Dermis blood vessel endothelial cell (primary cell): ENCODE measurements at places on chromosomes 13 and 19. TPM values are rescaled to one million over a fixed set of nuclear protein-coding genes. Genes with fewer than 3 reads are reported as not detected.
A peak's percentile ranks its signal among the peaks of the same experiment; 100 is the strongest.

The TNNT1 gene
- 0.60 and 1.7 TPM in 2 replicates for total RNA-seq

- no peak for DNase-seq
Measured at GRCh38 chr13:40600149-40600751, 66.2 kb downstream of the FOXO1 start.

DNA sequence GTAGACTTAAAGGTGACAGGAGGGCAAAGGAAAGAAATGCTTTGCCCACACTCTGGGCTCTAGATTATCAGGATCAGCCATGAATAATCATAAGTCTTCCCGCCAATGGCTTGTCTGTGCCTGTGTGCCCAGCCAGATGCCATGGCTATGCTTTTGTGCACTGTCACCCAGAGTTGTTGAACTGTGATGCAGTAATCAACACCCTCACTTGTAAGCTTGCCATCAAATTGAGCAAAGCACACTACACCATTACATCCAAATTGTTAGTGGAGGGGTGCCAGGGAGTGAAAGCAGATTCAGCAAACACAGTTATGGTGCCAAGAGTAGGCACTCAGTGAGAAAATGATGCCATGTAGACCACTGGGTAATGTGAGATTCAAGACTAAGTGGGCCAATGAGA lies 845.3 kb upstream of the MIR17HG start:
- no peak for DNase-seq

GRCh38 chr19:5838353-5839064 lies 993 bp downstream of the FUT6 start:
- no peak for DNase-seq

- DNase-seq = no peak
Measured at GRCh38 chr19:17329366-17330261, 5.0 kb downstream of the ANO8 start.

The SRRM5 gene
- total RNA-seq = 0.05 and 0.17 TPM in 2 replicates

DNA sequence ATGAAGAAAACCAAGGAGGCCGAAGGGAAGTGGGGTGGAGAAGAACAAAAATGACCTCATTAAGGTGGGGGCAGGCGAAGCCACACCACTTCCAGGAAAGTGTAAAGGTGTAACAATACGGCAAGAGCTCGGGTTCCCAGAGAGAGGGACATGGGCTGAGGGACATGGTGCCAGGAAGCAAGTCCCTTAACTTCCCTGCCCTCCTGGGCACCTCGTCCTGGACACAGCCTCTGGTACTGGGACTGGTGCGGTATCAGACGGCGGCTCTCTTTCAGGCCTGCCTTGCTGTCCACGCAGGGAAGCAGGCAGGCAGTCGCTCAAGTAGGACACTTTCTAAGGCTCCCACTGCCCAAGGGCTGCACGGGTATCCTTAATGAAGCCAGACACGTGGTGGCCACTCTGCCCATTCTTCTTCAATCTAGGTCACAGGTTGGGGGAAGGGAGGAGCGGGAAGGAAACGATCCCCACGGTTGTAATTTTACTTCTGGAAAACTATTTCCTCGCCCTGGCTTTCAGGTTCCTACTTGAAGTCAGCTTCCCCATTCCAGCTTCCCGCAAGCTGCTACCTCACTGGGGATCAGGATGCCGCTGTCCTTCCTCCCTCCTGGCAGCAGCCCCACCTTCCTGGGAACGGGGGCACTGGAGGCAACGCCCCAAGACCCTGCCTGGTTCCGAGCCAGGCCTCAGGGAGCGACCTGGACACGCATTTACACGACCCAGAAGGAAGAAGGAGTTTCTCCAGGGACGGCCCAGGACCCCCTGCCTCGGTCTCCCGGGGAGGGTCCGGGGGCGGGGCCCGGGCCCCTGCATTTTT lies 1.2 kb downstream of the AP3D1 start:
- DNase-seq = peak; percentile 53

DNA sequence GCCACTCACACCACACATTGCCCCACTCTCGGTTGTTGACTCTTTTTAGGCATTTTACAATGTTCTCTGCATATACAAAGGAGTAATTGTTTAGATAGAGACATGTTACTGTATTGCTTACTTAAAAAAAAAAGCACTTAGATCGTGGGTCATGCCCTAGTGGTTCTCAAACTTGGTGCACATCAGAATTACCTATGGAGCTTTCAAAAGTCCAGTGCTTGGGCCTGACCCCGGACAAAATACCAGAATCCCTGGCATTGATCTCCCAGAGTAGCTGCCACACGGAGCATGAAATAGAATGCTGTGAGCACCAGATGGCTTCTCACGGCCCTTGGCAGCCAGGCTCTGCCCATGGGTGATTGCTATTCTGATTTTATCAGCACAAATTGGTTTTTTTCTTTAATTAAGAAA lies 20.0 kb downstream of the ACP7 start:
- no peak for DNase-seq

The METTL21C gene
- not detected in 2 replicates for total RNA-seq
